ENCODE measurements at places on chromosomes 2 and 18. TPM values are rescaled to one million over a fixed set of nuclear protein-coding genes. Genes with fewer than 3 reads are reported as not detected.

- DNase-seq, result no peak
Observed at GRCh38 chr2:38394903-38395341, 17.8 kb upstream of the ATL2 start.

DNA sequence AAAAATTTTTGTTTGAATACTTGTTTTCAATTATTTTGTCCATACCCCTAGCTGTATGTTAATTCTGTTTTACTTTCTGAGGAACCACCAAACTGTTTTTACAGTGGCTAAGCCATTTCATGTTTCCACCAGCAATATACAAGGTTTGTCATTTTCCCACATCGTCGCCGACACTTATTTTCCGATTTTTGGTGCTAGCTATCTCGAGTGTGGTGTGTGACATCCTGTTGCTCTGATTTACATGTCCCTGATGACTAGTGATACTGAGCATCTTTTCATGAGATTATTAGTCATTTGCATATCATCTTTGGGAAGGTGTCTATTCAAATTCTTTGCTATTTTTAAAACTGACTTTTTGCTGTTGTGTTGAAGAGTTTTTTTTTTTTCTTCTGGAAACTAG lies 7.2 kb upstream of the GPC1 start:
- no peak for DNase-seq

DNA sequence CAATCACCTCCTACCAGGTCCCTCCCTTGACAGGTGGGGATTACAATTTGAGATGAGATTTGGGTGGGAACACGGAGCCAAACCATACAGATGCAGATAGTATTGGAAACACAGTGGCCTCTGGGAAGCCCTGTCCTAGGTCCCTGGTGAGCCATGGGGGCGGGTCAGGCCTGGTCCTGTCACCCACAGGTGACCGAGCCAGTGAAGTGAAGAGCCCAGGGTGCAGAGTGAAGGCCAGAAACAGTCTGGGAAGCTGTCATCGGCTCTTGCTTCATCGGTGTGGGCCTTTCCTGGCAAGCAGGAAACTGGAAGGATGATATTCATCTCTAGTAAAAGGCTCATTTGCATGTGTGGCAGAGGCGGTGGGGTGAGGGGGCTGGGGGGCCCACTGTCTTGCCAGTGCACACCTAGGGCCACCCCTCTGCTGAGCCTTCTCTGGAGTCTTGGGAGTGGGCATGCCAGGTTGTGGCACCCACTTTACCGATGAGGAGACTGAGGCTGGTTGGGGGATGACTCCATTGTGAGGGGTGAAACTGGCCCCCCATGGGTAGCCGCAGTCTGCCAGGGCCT lies 290.6 kb downstream of the NDUFA10 start:
- no peak for DNase-seq

DNA sequence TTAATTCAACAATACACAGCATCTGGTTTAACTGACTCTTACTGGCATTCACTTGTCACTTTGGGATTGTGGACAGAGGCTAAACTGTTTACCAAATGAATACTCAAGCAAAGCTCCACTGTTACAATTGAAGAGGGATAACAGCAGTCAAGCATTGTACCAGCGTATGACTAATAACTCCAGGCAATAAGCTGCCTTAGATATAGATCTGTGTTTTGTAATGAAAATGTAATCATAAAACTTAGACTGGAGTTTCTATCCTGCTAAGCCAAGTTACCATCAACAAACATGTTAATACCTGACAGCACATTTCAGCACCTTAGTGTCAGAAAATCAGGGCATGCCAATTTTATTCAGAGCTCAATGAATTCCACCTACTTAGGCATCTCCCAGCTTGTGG lies 889.5 kb downstream of the EPHA4 start:
- no peak for DNase-seq

DNA sequence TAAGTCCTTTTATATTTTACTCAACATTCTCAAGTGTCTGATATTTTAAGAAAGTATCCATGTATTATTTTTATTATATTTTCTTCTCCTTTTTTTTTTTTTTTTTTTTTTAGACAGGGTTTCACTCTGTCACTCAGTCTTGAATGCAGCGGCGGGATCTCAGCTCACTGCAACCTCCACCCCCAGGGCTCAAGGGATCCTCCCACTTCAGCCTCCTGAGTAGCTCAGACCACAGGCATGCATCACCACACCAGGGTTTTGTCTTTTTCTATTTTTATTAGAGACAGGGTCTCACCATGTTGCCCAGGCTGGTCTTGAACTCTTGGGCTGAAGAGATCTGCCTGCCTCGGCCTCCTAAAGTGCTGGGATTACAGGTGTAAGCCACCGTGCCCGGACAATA lies 212.1 kb downstream of the TCF4 start:
- DNase-seq, result no peak

DNA sequence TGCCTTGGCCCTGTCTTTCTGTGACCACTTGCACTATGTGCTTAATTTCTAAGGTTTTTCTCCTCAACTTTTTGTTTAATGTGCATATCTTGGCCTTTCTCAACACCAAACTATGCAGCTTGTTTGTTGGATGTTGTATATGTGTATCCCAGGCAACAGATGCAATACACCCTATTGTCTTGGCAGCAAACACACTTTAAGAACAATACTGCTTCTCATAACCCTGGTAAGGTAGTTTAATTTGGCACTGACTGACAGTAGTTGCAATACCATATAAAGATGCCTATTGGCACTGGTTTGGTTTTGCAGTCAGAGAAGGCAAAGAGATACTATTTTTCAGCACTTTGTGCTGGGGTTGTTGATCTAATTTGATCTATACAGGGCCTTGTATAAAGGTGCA lies 360.7 kb upstream of the CWC22 start:
- DNase-seq, result peak; percentile 35

GRCh38 chr2:222423632-222424275 lies 589 bp upstream of the SGPP2 start:
- DNase-seq, result no peak

DNA sequence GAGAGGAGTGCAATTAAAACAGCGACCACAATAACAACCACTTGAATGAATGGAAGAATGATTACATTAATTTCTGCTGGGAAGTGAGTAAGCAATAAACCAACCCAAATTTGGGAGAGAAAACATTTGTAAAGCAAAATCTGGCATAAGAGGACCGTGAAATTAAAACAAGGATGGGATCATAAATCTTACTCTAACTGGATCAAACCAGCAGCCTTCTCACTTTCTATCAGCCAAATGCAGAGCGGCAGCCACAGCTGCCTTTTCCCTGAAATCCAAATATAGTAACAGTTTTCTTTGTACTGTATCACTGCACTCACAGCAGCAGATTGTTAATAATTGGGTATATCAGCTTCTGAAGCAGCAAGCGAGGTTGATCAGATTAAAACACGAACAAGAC lies 245.2 kb upstream of the REG3G start:
- DNase-seq, result peak; percentile 5

DNA sequence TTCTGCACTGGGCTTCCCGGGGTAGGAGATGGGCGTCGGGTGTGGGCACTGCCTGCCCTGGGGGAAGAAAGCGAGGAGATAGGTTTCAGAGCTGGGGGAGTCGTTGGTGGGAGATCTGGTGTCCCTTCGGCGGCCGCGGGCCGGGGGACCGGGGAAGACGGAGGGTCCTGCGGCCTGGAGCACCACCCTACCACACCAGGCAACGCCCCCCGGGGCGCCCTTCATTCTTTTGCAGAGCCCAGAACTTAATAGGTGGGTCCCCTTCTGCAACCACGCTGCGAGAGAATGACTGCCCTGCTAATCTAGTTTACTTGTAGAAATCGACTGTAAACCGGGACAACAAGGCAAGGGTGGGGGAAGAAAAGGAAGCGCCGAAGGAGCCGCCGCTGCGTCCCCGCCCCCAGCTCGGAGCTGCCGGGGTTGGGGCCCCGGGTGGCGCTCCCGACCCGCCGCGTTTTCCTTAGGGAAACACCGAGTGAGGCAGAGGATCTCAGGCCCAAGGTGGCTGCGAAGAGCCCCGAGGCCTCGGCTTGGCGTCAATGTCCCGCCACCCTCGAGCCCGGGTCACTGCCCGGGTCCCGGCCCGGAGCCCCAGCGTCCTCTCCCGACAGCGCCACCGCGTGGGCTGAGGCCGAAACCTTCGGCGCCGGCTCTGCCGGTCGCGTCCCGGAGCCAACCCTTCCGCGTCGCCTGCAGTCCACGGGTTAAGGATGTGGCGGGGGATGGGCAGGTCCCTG lies 5.4 kb upstream of the SATB2 start:
- DNase-seq, result no peak

- no peak for DNase-seq
Observed at GRCh38 chr2:179022685-179023084, 27.3 kb downstream of the CCDC141 start.

- DNase-seq, result no peak
Observed at GRCh38 chr2:98868548-98869271, 67.3 kb downstream of the CRACDL start.

GRCh38 chr2:71126957-71127356 lies 3.1 kb downstream of the MCEE start:
- DNase-seq, result no peak

GRCh38 chr18:23377669-23378301 lies 75.3 kb upstream of the RIOK3 start:
- DNase-seq, result no peak

GRCh38 chr2:16727256-16727655 lies 61.6 kb upstream of the CYRIA start:
- no peak for DNase-seq

DNA sequence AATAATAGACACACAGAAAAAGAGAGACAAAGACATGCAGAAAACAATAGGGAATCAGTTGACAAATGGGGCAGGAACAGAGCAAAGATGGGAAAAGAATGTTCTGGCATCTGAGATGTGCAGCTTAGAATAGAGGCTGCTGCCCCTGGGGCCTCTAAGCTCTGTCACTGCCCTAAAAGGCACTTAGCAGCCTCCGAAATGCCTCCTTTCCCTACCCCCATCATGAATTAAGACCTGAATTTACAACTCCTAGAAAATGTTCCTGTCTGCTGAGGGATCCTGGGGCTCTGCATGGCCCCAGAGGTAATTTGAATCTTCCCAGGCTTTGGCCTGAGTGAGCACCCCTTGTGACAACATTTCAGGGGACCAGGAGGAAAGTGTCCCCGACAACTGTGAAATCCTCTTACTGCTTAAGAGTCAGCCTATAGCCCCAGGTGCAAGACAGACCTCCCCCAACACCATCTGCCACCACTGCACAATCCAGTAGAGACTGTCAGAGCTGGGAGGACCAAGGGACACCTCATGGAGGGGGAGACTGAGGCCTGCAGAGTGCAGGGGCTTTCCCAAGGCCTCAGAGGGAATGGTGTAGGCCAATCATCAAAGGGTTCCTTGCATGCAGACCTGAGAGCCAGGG lies 24.8 kb downstream of the MRPL35 start:
- no peak for DNase-seq

GRCh38 chr2:173652767-173653431 lies 298.2 kb downstream of the CDCA7 start:
- no peak for DNase-seq

- DNase-seq, result no peak
Observed at GRCh38 chr18:3121259-3121658, 98.5 kb downstream of the MYOM1 start.

GRCh38 chr2:180583441-180584140 lies 396.8 kb upstream of the UBE2E3 start:
- no peak for DNase-seq

- no peak for DNase-seq
Observed at GRCh38 chr2:159939946-159940345, 122.5 kb downstream of the PLA2R1 start.

DNA sequence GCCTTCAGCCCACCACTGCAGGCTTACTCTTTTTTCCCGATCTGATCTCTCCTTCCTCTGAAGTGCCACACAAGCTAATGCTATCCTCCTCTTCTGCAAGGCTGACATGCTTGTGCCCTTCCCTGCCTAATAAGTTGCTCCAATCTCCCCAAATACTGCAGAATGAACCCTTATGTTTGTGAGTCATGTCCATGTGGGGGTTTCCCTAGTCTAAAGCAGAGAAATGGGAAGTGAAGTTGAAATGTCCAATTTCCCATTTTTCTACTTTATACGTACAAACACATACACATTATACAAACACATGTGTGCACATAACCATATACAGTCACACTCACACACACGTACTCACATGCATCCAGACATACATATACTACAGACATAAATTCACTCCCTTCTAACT lies 288.1 kb upstream of the CELF4 start:
- no peak for DNase-seq

GRCh38 chr18:57088883-57089282 lies 58.0 kb upstream of the BOD1L2 start:
- no peak for DNase-seq

DNA sequence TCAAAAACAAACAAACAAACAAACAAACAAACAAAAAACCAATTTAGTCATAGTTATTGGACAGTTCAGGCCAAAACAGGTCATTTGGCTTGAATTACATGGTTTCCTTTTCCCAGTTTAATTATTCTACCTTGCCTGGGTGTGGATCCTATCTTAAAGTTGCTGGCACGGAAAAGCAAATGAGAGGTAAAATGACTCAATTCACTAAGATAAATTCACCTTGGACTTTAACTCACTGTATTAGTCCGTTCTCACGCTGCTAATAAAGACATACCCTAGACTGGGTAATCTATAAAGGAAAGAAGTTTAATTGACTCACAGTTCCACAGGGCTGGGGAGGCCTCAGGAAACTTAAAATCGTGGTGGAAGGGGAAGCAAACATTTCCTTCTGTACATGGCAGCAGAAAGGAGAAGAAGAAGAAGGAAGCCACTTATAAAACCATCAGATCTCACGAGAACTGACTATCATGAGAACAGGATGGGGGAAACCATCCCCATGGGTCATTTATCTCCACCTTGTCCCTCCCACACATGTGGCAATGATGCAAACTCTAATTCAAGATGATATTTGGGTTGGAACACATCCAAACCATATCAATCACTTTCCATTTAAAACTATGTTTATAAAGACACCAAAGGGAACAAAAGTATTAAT lies 22.5 kb upstream of the TRAPPC8 start:
- no peak for DNase-seq

Gene KCNS3
- 7.7 TPM for polyA plus RNA-seq

Gene IHH
- 0.13 TPM for polyA plus RNA-seq

Gene FARSB
- polyA plus RNA-seq, result 15.1 TPM

Gene NMUR1
- polyA plus RNA-seq, result 0.54 TPM

Gene MFSD2B
- polyA plus RNA-seq, result 0.22 TPM

Gene PLEK
- 4.7 TPM for polyA plus RNA-seq

Gene ACOXL
- polyA plus RNA-seq, result 1.2 TPM

Gene VRK2
- 12.5 TPM for polyA plus RNA-seq

Gene CCBE1
- polyA plus RNA-seq, result 0.37 TPM

Gene SOX11
- polyA plus RNA-seq, result 0.01 TPM

Gene ACTR1B
- 93.2 TPM for polyA plus RNA-seq
